ENCODE measurements at places on chromosomes 3 and 15.
A peak's percentile ranks its signal among the peaks of the same experiment; 100 is the strongest.

DNA sequence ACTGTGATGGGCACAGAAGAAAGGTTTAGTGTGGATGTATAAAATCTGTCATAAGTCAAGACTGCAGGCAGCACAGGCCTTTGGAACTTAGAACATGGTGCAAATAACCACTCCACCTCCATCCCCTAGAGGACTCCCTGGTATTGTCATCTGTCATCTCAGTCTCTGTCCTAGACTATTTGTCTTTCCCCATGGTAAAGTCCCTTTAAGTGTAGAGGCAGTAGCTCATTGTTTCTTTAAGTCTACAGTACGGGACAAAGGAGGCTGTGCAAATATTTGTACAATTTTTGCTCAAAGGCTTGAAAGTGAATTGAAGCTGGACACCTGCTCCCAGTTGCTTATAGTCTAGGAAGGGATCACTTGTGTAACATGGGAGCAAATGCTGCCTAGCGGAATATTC is 3.2 kb upstream of the PXYLP1 start:
- no peak for DNase-seq

- DNase-seq, result no peak
Observed at GRCh38 chr3:122332551-122332950, 7.5 kb downstream of the CSTA start.

GRCh38 chr15:38377636-38378035 is 76.3 kb upstream of the FAM98B start:
- DNase-seq, result no peak

DNA sequence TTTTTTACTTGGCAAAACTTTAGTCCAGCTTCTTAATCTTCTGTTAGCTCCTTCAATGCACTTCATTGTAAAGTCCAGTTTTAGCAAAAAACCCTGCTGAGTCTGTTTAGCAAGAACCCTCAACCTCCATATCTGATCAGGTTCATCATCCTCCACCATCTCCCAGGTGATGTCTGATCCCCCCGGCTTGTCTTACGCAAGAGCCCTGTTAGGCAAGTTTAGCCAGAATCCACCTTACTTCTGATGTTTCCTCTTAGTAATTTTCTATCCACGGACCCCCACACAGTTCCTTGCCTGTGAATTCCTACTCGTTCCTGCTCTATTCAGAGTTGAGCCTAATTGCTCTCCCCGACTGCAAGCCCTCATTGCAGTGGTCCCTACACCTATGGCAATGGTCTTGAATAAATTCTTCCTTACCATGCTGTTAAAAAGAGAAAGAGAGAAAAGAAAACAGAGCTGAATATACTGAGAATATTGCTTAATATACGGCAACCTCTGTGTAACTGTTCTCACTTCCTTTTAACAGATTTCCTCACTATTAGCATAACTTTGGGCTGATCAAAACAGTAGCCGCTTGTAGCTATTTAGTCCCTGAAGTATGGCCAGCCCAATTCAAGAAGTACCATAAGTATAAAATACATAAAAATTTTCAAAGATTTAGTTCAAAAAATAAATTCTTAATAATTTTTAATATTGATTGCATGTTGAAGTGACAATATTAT is 78.7 kb upstream of the MME start:
- no peak for DNase-seq

GRCh38 chr3:43378066-43378935 is 92.0 kb downstream of the SNRK start:
- DNase-seq, result peak; percentile 13

- DNase-seq, result no peak
Observed at GRCh38 chr3:100299016-100299415, 35.5 kb upstream of the NIT2 start.

GRCh38 chr3:145089337-145089736 is 1071.6 kb downstream of the PLOD2 start:
- DNase-seq, result no peak

DNA sequence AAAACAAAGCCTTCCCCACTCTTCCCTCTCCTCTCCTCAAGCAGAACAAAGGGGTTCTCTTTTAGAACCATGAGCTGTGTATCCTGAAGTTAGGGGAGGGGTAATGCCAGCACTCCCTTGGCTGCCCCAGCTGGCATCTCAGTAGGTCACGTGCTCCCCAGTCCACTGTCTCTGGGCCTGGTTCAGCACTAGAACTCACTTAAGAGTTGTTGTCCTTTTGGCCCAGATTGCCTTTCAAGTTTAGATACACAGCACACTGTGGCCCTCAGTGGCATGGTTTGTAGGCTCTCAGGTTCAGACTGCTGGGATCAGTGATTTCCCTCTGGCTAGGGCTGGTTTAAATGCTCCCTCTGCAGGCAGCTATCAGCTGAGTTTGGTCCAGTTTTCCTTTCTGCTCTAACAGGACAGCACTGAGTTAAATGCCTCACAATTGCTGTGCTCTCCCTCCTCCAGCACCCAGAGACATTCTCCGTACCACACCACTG is 188.4 kb upstream of the ST8SIA2 start:
- no peak for DNase-seq

Measured in spinal cord (tissue), 10 donors.